Regular cardiac myocyte (primary cell): ENCODE measurements at places on chromosomes 5 and 9. TPM values are rescaled to one million over a fixed set of nuclear protein-coding genes. Genes with fewer than 3 reads are reported as not detected.

WDR31 gene
- total RNA-seq = 1.3 and 2.0 TPM in 2 replicates

FBP2 gene
- not detected in 2 replicates for total RNA-seq

CCL27 gene
- not detected in 2 replicates for total RNA-seq

TPD52L3 gene
- total RNA-seq = under 0.01 TPM in 1 of 2 replicates, not detected in the other

GRXCR2 gene
- not detected in 2 replicates for total RNA-seq

TRUB2 gene
- 9.9 and 15.7 TPM in 2 replicates for total RNA-seq

SH2D3C gene
- total RNA-seq = 0.19 and 0.85 TPM in 2 replicates

CDKN2B-AS1 gene
- 1.5 and 3.7 TPM in 2 replicates for total RNA-seq

PCDHB4 gene
- under 0.01 and 0.85 TPM in 2 replicates for total RNA-seq

CCNJL gene
- 0.58 and 0.85 TPM in 2 replicates for total RNA-seq

GLRA1 gene
- total RNA-seq = not detected in 2 replicates

PTGES gene
- 9.0 and 40.3 TPM in 2 replicates for total RNA-seq

SPAAR gene
- total RNA-seq = 0.85 and 5.0 TPM in 2 replicates

PRR16 gene
- 5.9 and 8.6 TPM in 2 replicates for total RNA-seq

SMIM33 gene
- total RNA-seq = under 0.01 TPM in 1 of 2 replicates, not detected in the other

GAPT gene
- total RNA-seq = not detected in 2 replicates

ZNG1A gene
- total RNA-seq = 28.2 and 30.5 TPM in 2 replicates

SLC12A7 gene
- 11.5 and 19.4 TPM in 2 replicates for total RNA-seq

ADCY2 gene
- total RNA-seq = not detected in 2 replicates

PTGR1 gene
- 63.8 and 80.9 TPM in 2 replicates for total RNA-seq

PROB1 gene
- total RNA-seq = 1.1 and 1.2 TPM in 2 replicates

FAM221B gene
- total RNA-seq = not detected in 2 replicates

CAVIN4 gene
- total RNA-seq = 1.1 and 1.5 TPM in 2 replicates

NPR3 gene
- total RNA-seq = 91.6 and 102 TPM in 2 replicates

GAPVD1 gene
- total RNA-seq = 40.6 and 50.8 TPM in 2 replicates

PPP2R2B gene
- total RNA-seq = 1.7 TPM in 1 of 2 replicates, not detected in the other

SHISAL2B gene
- not detected in 2 replicates for total RNA-seq

AGXT2 gene
- not detected in 2 replicates for total RNA-seq

AHRR gene
- total RNA-seq = 19.4 and 26.5 TPM in 2 replicates

FOXD4L3 gene
- total RNA-seq = under 0.01 and 0.28 TPM in 2 replicates

RNF183 gene
- total RNA-seq = not detected in 2 replicates

CACFD1 gene
- 2.7 and 5.9 TPM in 2 replicates for total RNA-seq

ZDHHC11B gene
- total RNA-seq = under 0.01 TPM in 1 of 2 replicates, not detected in the other

OR1Q1 gene
- not detected in 2 replicates for total RNA-seq

MCTP1 gene
- total RNA-seq = 0.77 and 3.7 TPM in 2 replicates

FCHO2 gene
- 10.0 and 24.0 TPM in 2 replicates for total RNA-seq

PRELID2 gene
- 29.1 and 69.3 TPM in 2 replicates for total RNA-seq

SPATA24 gene
- 4.5 and 5.2 TPM in 2 replicates for total RNA-seq

SPATA31A3 gene
- not detected in 2 replicates for total RNA-seq

OTULIN gene
- total RNA-seq = 19.4 and 27.2 TPM in 2 replicates

ANKRD34B gene
- not detected in 2 replicates for total RNA-seq

FAM78A gene
- 0.85 and 1.2 TPM in 2 replicates for total RNA-seq

LPAR1 gene
- 50.7 and 58.5 TPM in 2 replicates for total RNA-seq

CACNA1B gene
- total RNA-seq = under 0.01 TPM in 2 replicates

WDR70 gene
- 21.5 and 32.1 TPM in 2 replicates for total RNA-seq

ADGRD2 gene
- not detected in 2 replicates for total RNA-seq

PRDM9 gene
- not detected in 2 replicates for total RNA-seq

CSF2 gene
- 0.38 and 1.1 TPM in 2 replicates for total RNA-seq

HACD4 gene
- total RNA-seq = 3.5 and 4.5 TPM in 2 replicates

GABRG2 gene
- total RNA-seq = not detected in 2 replicates

CENPP gene
- total RNA-seq = 2.0 and 7.5 TPM in 2 replicates

DUSP1 gene
- total RNA-seq = 118 and 239 TPM in 2 replicates
